ENCODE measurements at places on chromosomes 1 and 21.

- peak; percentile 45 for DNase-seq
Measured at GRCh38 chr1:64505232-64505943, 35.5 kb downstream of the CACHD1 start.

GRCh38 chr1:192950926-192951325 is 108.2 kb downstream of the UCHL5 start:
- DNase-seq = no peak

DNA sequence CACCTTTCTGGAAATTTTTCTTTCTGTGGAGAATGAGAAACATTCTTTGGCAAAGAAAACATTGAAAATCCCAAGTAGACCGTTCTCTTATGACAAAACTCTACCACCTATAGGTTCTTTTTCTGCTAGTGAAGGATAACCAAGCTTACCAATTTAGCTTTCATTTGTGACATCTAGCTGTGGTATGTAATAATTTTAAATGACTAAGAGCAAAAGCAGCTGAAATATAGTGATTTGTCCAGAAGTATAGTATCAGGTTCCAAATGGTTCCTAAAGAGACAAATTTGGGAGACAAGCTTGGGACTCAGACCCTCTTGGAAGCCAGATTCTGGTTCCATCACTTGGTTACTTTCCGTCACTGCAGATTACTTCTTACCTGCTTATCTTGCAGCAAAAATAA is 24.4 kb downstream of the FUBP1 start:
- no peak for DNase-seq

DNA sequence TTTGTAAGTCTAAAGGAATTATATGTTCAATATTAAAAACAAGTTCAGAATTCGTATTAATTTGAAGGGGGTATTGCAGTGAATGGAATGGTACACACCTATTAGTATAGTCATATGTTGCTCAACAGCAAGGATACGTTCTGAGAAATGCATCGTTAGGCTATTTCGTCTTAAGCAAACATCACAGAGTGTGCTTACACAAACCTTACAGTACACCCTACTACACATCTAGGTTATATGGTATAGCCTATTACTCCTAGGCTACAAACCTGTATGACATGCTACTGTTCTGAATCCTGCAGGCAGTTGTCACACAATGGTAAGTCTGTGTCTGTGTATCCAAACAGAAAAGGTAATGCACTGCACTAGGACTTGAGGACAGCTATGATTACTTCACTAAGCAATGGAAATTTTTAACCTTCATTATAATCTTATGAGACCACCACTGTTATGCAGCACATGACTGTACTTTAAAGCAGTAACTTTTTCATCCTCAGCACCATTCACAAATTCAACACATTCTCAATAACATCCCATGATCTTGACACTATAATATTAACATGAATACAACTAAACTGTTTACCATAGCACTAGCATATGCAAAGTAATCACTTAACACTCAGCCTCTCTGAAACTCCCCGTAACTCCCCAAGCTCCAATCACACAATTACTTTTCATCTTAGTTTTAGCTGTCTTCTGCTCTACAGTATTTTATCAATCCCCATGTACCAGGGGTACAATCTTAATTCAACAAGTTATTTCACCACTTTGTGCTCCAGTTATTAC is 14.4 kb upstream of the PSMG1 start:
- DNase-seq = no peak

- DNase-seq = no peak
Measured at GRCh38 chr1:94949681-94950661, 23.1 kb upstream of the CNN3 start.
